ENCODE measurements at places on chromosomes 16 and 17. TPM values are rescaled to one million over a fixed set of nuclear protein-coding genes. Genes with fewer than 3 reads are reported as not detected.

GRCh38 chr17:57957886-57958285, 2.7 kb upstream of the CUEDC1 start:
- H3K36me3 ChIP-seq, result no peaks in the 10 kb centered on the region
- H3K4me3 ChIP-seq, result no peak overlapping the region
- H3K27me3 ChIP-seq, result no peaks in the 10 kb centered on the region
- no peak for DNase-seq

GRCh38 chr16:84600343-84601229, 17.3 kb downstream of the COTL1 start:
- H3K4me3 ChIP-seq, result peak overlapping the region; percentile 43
- no peaks in the 10 kb centered on the region for H3K27me3 ChIP-seq
- peaks cover 49% of the 10 kb centered on the region for H3K4me1 ChIP-seq
- no peaks in the 10 kb centered on the region for H3K36me3 ChIP-seq

PRCD gene
- 5.0 TPM for polyA plus RNA-seq

DNA sequence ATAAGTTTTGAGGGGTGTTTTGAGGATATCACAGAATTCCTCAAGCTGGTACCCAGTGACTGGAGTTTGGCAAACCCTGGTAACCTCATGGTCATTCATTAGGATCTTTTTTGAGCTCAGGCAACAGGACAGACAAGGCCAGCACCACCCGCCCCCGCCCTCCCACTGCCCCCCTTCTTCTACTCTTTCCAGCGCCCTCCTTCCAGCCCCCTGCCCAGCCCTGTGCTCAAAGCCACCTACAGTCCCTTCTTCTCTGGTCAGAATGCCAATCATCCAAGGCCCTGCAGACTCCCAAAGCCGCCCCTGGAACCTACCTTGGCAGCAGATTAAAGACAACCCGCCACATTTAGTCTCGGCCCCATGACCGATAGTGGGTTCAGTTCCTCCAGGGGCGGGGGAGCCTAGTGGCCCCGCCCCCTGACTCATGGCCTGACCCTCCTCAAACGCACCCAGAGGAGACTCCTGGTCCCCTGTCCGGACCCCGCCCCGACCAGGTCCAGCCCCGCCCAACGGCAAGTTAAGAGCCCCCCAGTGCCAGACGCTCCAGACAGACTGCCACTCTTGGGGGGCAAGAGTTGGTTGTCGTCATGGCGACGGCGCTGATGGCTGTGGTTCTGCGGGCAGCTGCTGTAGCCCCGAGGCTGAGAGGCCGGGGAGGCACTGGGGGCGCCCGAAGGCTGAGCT, at the start of gene NAGS:
TSS of gene NAGS (plus strand) at position 546 of the 684 bp plus-strand sequence. CDS start at position 588, 42 bp downstream.
- H3K4me3 ChIP-seq, result no peak within 1 kb of the TSS
- no peaks in the 10 kb centered on the region for H3K27me3 ChIP-seq
- no peaks in the 10 kb centered on the region for H3K36me3 ChIP-seq
- peak; percentile 48 for DNase-seq
- no peak within 1 kb of the TSS for H3K27ac ChIP-seq

KCNH4 gene
- polyA plus RNA-seq, result 0.57 TPM

MYL11 gene
- polyA plus RNA-seq, result 0.23 TPM

CTRB1 gene
- polyA plus RNA-seq, result not detected

DNA sequence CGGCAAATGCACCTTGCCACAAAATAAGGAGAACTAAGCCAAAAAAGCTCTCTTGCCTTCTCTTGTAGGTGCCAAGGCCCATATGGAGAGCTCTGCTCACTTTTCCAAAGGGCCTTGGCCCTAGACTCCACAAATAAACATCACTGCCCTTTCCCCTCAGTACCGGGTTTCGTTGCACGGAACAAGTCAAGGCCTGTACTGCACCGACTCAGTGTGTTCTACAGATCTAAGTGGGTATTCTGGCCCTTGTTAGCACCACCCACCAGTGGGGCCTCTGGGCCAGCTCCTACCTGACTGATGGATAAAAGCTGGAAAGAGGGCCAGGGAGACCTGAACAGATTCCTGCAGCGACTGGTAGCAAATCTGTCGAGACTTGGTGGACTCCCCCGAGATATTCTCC, 43.7 kb upstream of the GSG1L start:
- no peaks in the 10 kb centered on the region for H3K27me3 ChIP-seq
- no peak overlapping the region for H3K4me3 ChIP-seq
- H3K4me1 ChIP-seq, result peaks cover 13% of the 10 kb centered on the region
- peaks cover 93% of the 10 kb centered on the region for H3K36me3 ChIP-seq

SRCIN1 gene
- 0.45 TPM for polyA plus RNA-seq

CACNG4 gene
- polyA plus RNA-seq, result 12.4 TPM

MARCHF10 gene
- polyA plus RNA-seq, result 0.16 TPM

GRCh38 chr16:83772806-83773205, 35.0 kb upstream of the HSBP1 start:
- H3K4me3 ChIP-seq, result no peak overlapping the region
- H3K4me1 ChIP-seq, result no peaks in the 10 kb centered on the region
- DNase-seq, result no peak
- H3K27me3 ChIP-seq, result no peaks in the 10 kb centered on the region

GRCh38 chr17:67044940-67045339, 586 bp downstream of the CACNG1 start:
- H3K36me3 ChIP-seq, result no peaks in the 10 kb centered on the region
- H3K4me1 ChIP-seq, result no peaks in the 10 kb centered on the region
- no peak overlapping the region for H3K27ac ChIP-seq
- DNase-seq, result peak; percentile 33

DNA sequence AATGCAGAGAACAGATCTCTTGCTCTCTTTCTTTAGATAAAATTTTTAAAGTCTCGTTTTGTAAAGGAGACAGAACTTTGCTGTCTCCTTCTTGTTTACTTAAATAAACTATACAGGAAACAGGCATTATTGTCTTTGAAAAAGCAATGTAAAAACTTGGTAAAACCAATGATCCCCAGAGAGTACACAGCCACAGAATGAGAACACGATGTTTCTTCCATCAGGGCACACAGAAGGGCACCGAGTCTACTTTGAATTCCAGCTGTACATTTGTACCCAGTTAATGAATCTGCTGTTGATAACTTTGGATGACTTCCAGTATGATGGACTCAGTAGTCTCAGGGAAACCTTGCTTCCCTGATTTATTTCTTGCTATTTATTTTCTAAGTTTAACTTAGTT, 8.1 kb upstream of the TMEM100 start:
- H3K4me3 ChIP-seq, result no peak overlapping the region
- peak overlapping the region; percentile 55 for H3K27ac ChIP-seq
- peaks cover 35% of the 10 kb centered on the region for H3K4me1 ChIP-seq
- H3K27me3 ChIP-seq, result no peaks in the 10 kb centered on the region

CCDC154 gene
- polyA plus RNA-seq, result 0.41 TPM

- no peak for DNase-seq
- no peaks in the 10 kb centered on the region for H3K27me3 ChIP-seq
- H3K4me1 ChIP-seq, result peaks cover 15% of the 10 kb centered on the region
- H3K36me3 ChIP-seq, result no peaks in the 10 kb centered on the region
- H3K4me3 ChIP-seq, result no peak overlapping the region
These were observed 13.1 kb downstream of the CCR7 start for GRCh38 chr17:40551879-40552768.

- peak; percentile 95 for DNase-seq
- H3K36me3 ChIP-seq, result no peaks in the 10 kb centered on the region
- H3K27me3 ChIP-seq, result peaks cover 8% of the 10 kb centered on the region
- H3K27ac ChIP-seq, result peak overlapping the region; percentile 25
- no peaks in the 10 kb centered on the region for H3K4me1 ChIP-seq
- H3K4me3 ChIP-seq, result no peak overlapping the region
These were observed 3.0 kb downstream of the TNK1 start for GRCh38 chr17:7383742-7384488.

GRCh38 chr16:71338632-71339031, 19.9 kb upstream of the CALB2 start:
- no peak overlapping the region for H3K4me3 ChIP-seq
- no peak for DNase-seq
- H3K27me3 ChIP-seq, result no peaks in the 10 kb centered on the region

DNA sequence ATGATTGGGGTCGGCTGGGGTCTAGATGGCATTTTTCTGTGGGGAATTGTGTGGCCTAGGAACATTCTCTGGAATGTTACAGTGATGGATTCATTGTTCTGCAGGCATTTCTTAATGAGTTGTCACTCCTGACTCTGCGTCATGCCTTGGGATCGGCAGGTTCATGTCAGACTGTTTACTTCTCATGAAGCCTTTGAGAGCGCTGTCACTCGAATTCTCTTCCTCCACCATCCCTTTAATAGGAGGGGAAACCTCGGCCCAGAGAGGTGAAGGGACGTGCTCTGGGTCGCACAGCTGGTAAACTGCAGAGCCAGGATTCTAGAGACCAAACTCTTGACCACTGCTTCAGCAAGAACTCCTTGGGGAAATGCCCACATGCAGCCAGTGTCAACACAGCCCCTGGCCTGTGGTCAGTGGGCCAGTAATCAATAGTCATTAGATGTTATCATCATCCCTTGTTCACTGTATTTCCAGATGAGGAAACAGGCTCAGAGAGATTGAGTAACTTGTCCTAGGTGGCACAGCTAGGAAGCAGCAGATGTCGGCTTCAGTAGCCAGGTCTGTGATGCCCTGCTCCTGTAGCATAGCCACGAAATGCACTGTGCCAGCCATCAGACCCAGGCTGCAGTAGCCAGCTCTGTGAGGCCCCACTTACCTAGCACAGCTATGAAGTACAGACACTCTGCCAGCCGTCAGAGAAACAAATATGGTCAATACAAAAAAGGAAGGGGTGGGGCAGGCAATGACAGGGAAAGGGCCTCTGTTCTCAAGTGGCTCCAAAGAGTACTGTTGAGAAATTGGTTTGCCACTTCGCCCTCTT, 259.0 kb downstream of the CPPED1 start:
- H3K27me3 ChIP-seq, result no peaks in the 10 kb centered on the region
- H3K4me1 ChIP-seq, result no peaks in the 10 kb centered on the region
- H3K27ac ChIP-seq, result no peak overlapping the region
- H3K4me3 ChIP-seq, result no peak overlapping the region
- no peak for DNase-seq
- H3K36me3 ChIP-seq, result no peaks in the 10 kb centered on the region

TEKT1 gene
- polyA plus RNA-seq, result not detected

- no peak overlapping the region for H3K27ac ChIP-seq
- H3K4me3 ChIP-seq, result no peak overlapping the region
- H3K4me1 ChIP-seq, result no peaks in the 10 kb centered on the region
- no peaks in the 10 kb centered on the region for H3K27me3 ChIP-seq
- peaks cover 7% of the 10 kb centered on the region for H3K36me3 ChIP-seq
These were observed 36.5 kb upstream of the VWA3A start for GRCh38 chr16:22055881-22056280.

- no peak overlapping the region for H3K27ac ChIP-seq
- no peaks in the 10 kb centered on the region for H3K36me3 ChIP-seq
- H3K4me3 ChIP-seq, result no peak overlapping the region
- H3K4me1 ChIP-seq, result 0 out of 2 replicates have a peak, but pooled peaks cover 10% of the 10 kb centered on the region
These were observed 113.7 kb upstream of the DHX40 start for GRCh38 chr17:59451706-59452105.

GRCh38 chr16:84299734-84300440, 5.2 kb downstream of the WFDC1 start:
- no peak for DNase-seq
- no peak overlapping the region for H3K4me3 ChIP-seq
- no peak overlapping the region for H3K27ac ChIP-seq
- H3K4me1 ChIP-seq, result peaks cover 3% of the 10 kb centered on the region
- peaks cover 14% of the 10 kb centered on the region for H3K27me3 ChIP-seq

DNA sequence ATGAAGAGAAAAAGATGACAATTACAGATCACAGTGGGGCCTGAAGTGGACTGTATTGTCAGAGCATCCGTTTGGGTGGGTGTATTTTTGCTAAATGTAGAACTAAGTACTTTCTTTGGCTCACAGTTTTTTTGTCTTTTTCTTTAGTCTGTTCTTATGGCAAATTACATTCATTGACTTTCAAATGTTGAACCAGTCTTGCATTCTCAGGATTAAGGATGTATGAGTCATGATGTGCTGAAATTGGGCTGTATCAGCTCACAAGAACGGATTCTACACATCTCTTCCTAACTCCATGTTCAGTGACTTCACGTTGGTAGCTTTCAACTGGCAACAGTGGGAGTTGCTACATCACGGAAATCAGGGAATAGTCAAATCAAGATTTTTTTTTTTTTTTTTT, 66.5 kb downstream of the TEX2 start:
- H3K4me3 ChIP-seq, result no peak overlapping the region
- H3K27me3 ChIP-seq, result no peaks in the 10 kb centered on the region
- H3K36me3 ChIP-seq, result peaks cover 47% of the 10 kb centered on the region
- no peak for DNase-seq
- peaks cover 12% of the 10 kb centered on the region for H3K4me1 ChIP-seq

- no peak for DNase-seq
- H3K27ac ChIP-seq, result no peak overlapping the region
- H3K36me3 ChIP-seq, result no peaks in the 10 kb centered on the region
- peak overlapping the region; percentile 26 for H3K4me3 ChIP-seq
- H3K4me1 ChIP-seq, result no peaks in the 10 kb centered on the region
These were observed 4.7 kb downstream of the NOD2 start for GRCh38 chr16:50697881-50698767.

DNA sequence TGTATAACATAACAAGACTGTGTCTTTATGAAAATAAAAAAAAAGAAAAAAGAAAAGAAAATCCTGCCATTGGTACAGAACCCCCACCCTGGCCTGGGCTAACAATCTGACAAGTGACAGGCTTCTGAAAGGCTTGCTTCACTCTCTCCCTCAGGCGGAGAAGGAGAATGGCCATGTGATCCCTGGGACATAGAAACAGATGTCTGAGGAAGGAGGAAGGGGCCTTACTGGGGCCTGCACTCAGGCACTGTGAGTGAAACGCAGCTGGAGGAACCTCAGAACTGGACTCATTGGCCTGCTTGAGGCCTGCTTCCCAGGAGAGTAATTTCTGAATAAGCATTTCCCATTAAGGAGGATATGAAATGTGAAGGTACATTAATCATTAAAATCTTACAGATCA, 17.5 kb downstream of the MAP3K14 start:
- DNase-seq, result peak; percentile 65
- peak overlapping the region; percentile 66 for H3K27ac ChIP-seq
- no peak overlapping the region for H3K4me3 ChIP-seq
- peaks cover 45% of the 10 kb centered on the region for H3K4me1 ChIP-seq
- no peaks in the 10 kb centered on the region for H3K27me3 ChIP-seq

ITGAX gene
- 0.66 TPM for polyA plus RNA-seq

CRHR1 gene
- 0.31 TPM for polyA plus RNA-seq

ARHGAP27 gene
- polyA plus RNA-seq, result 4.3 TPM

DNA sequence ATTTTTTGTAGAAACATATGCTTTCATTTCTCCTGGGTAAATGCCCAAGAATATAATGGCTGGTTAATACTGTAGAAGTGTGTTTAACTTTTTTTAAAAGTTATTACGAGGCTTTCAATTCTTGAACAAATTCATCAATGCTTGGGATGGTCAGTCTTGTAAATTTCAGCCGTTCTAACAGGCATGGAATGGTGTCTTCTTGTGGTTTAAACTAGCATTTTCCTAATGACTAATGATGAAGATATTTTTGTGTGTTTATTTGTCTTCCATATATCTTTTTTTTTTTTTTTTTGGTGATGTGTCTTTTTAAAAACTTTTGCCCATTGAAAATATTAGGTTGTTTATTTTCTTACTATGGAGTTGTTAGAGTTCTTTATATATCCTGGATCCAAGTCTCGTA, 67.1 kb downstream of the MGAT5B start:
- H3K27ac ChIP-seq, result peak overlapping the region; percentile 51
- H3K4me3 ChIP-seq, result no peak overlapping the region
- DNase-seq, result no peak
- no peaks in the 10 kb centered on the region for H3K4me1 ChIP-seq
- peaks cover 5% of the 10 kb centered on the region for H3K36me3 ChIP-seq

ASGR2 gene
- polyA plus RNA-seq, result not detected
